ENCODE measurements at places on chromosomes 2 and 18. TPM values are rescaled to one million over a fixed set of nuclear protein-coding genes. Genes with fewer than 3 reads are reported as not detected.

KCNG2 gene
- under 0.01 TPM for total RNA-seq

DYNAP gene
- total RNA-seq = not detected

FHL2 gene
- 346 TPM for total RNA-seq

MAP3K19 gene
- total RNA-seq = not detected

SLC16A14 gene
- total RNA-seq = 3.5 TPM

AKAIN1 gene
- total RNA-seq = not detected

GAL3ST2 gene
- 0.43 TPM for total RNA-seq

PTPRN gene
- 0.86 TPM for total RNA-seq

RESP18 gene
- total RNA-seq = not detected

SPOPL gene
- 21.6 TPM for total RNA-seq

RPE gene
- total RNA-seq = 91.5 TPM

NETO1 gene
- 0.64 TPM for total RNA-seq

LIPG gene
- 0.86 TPM for total RNA-seq

LOXHD1 gene
- total RNA-seq = under 0.01 TPM

ARHGAP25 gene
- total RNA-seq = 3.5 TPM

AP1S3 gene
- total RNA-seq = 5.8 TPM

SLC35F5 gene
- 186 TPM for total RNA-seq

DNA sequence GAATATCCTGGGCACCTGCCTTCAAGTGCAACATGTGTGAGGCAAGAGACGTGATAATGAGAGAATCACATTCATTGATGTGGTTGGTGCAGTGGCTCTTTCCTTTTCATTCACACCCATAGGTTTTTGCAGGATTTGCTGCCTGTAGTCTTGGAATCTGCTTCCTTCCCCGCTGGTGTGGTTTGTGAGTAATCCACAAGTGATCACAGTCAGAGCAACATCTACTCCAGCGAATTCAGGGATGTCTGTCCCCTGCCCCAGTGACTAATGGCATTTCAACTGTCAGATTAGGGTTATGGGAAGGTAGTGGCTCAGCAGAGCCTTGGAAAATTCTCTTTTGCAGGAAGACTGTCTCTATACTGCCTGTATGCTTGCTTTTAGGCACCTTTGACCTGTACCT lies 225.5 kb upstream of the RBMS1 start:
- no peak for DNase-seq

- DNase-seq = no peak
These were observed 1838.8 kb upstream of the LRRTM1 start for GRCh38 chr2:82143343-82143742.

- no peak for DNase-seq
These were observed 241.3 kb downstream of the PRKCE start for GRCh38 chr2:45892757-45893156.

GRCh38 chr2:148546270-148546669 lies 98.3 kb upstream of the EPC2 start:
- DNase-seq = peak; percentile 19

DNA sequence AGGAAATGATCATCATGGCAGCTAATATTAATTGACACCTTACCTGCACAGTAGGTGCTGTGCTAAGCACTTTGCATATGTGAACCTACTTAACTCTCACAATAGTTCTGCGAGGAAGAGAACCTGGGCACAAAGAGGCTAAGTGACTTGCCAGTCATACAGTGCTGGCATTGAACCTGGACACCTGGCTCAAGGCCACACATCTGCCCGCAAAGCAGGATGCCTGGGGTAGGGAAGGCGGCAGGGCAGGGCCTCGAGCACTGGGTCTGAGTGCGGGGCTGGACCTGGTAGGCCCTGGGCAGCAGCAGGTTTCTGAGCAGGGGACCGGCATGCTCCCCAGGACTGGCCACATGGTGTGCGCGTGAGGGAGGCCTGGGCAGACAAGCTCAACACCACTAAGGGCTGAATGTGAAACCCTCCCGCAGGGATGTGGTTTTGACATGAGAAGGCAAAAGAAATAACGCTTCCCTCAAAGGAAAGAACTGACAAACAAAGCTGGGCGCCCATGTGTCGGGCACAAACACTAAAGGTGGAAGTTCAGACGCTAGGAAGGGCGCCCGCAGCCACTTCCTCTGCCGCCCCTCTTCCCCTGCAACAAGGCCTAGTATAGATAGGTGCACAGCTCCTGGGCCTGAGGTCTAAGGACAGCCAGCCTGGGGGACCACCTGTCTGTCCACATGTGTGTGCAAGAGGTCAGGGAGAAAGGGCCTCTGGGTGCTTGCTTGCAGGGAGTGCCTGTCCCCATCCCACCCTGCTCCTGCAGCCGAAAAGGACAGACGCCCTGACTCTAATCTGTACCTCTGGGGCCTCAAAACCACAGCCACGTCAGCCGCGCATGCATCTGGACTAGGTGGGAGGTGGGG lies 92.5 kb downstream of the ZFP36L2 start:
- no peak for DNase-seq

GRCh38 chr2:55732854-55733253 lies 39.2 kb upstream of the PNPT1 start:
- peak; percentile 18 for DNase-seq

GRCh38 chr2:166364476-166365161 lies 11.1 kb downstream of the SCN9A start:
- no peak for DNase-seq

DNA sequence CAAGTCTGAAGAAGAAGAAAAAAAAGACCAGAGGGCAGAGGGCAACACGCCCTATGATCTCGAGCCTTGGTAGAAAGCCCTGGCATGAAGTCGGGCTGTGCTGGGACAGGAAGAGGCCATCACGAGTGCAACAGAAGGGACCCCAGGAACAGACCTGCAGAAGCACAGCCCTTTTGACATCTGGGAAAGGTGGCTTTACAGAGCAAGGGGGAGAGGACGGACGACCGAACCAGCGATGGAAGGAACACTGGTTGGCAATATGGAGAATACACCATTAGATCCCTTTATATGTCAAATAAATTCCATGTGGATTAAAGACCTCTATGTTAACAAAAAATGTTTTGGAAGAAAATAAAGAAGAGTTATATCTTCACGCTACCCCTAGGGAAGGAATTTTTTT lies 10.7 kb downstream of the KIF1A start:
- DNase-seq = no peak

- DNase-seq = no peak
These were observed 49.6 kb downstream of the ODC1 start for GRCh38 chr2:10398496-10398895.

- DNase-seq = peak; percentile 87
These were observed 53.9 kb upstream of the CTAGE1 start for GRCh38 chr18:22471546-22472131.

DNA sequence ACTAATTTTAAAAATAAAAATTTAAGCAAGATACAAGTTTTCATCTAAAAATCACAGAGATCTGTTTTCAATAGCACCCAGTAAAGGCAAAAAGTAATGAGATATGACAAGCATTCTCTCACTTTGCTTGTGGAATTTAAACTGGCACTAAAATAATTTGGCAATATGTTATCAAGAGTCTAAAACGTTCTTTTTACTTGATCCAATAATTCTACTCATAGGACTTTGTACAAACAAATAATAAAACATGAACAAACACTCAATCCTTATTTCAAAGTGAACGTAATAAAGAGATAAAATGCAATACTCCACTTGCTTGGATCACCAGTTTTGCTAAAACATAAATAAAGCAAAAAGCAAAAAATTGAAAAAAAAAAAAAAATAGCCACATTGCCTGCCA lies 30.4 kb downstream of the PIAS2 start:
- no peak for DNase-seq

- peak; percentile 70 for DNase-seq
These were observed 20.2 kb downstream of the FAM124B start for GRCh38 chr2:224381521-224382279.

DNA sequence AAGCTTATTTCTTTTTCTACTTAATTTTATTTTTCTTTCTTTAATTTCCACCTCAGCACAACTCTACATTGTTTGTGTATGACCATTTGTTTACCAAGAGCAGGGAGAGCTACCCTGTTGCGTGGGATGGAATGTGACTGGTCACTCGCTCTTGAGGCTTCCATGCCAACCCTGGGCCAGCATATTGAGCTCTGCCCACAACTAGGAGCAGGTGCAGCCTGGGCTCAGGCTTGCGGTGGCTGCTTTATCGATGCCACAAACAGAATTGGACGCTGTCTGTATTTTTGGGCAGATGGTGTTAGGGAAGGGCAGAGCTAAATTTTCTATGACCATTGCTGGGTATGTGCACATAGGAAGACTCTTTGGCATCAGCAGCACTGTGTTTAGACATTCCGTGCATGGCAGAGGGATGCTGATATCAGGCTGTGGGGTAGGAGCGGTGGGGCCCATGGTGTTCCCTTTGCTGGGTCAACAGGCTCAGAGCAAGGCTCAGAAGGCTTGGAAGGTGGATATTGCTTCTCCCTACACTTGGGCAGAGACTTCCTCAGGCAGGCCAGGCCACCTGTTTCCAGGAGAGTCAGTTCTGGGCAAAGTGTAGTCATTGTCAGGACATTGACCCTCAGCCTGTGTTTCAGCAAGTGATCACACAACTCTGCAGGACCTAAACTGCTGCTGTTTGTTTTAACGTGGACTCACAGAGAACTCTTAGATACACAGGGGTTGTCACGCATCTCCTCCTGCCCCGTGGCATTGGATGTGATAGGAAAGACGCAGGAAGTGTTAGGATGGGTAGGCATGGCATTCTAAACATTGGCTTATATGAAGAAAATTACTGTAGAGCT lies 40.2 kb downstream of the TMEM182 start:
- no peak for DNase-seq

- no peak for DNase-seq
These were observed 403.8 kb upstream of the ID2 start for GRCh38 chr2:8277921-8278571.

DNA sequence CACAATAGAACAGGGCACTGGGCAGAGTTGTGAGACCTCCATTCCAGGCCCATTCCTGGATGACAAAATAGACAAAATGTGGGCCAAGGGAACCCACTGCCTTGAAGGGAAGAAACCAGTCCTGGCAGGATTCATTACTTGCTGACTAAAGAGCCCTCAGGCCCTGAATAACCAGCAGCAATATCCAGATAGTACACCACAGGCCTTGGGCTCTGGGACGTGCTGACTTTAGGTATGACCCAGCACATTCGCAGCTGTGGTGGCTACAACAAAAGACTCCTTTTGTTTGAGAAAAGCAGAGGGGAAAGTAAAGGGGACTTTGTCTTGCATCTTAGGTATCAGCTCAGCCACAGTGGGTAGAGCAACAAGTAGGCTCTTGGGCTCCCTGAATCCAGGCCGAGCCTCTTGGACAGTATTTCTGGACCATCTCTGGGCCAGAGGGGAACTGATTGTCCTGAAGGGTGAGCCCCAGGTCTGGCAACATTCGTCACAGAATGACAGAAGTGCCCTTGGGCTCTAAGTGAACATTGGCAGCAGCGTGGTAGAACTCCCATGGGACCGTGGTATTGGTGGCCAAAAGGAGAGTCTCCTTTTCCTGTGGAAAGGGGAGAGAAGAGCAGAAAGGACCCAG lies 89.9 kb upstream of the CD226 start:
- no peak for DNase-seq

GRCh38 chr2:160199683-160200389 lies at the start of gene ITGB6:
Gene ITGB6, minus strand, starts transcription at chr2:160200272. Its CDS starts 209 bp downstream, at chr2:160200063.
- no peak for DNase-seq

DNA sequence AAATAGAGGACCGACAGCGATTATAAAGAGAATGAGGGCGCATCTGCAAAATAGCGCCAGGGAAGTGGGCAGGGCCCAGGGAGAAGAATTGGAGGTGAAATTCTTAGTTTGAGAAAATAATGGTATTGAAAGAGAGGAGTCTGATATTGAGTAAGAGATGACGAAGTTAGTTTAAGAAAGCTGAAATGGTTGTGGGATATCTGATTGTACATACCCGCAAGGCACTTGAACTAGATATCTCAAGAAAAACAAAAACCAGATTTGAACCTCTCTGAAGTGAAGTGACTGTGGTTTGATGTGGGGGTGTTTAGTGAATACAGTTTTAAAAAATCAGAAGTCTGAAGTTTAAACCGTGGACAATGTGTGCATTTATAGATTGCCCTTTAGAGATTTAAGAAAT lies 38.9 kb downstream of the ZNF532 start:
- no peak for DNase-seq

GRCh38 chr18:63259567-63260379 lies 59.8 kb downstream of the BCL2 start:
- DNase-seq = no peak

GRCh38 chr2:218291318-218292047 lies 820 bp downstream of the TMBIM1 start:
- peak; percentile 61 for DNase-seq

- no peak for DNase-seq
These were observed 30.0 kb downstream of the IL1R2 start for GRCh38 chr2:102021779-102022178.

- DNase-seq = no peak
These were observed 106.3 kb upstream of the ST3GAL5 start for GRCh38 chr2:85994897-85995647.
